ENCODE measurements at places on chromosomes 13 and 19.

DNA sequence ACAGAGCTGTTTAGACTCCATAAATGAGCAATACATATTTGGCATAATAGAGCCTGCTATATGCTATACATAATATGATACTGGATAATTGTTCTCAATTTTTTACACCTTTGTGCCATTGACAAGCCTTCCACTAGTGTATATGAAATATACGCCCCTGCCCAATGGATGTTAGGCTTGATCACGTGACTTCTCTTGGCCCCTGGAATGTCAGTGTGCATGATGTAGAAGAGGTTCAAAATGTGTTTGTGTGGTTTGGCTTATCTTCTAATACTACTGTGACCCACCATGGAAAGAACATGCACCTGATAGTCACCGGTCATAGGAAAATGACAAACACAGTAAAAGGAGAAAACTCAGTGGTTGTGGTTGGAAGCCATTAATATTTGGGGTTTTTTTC lies 479.4 kb downstream of the PCDH20 start:
- H3K4me3 ChIP-seq: no peak overlapping the region
- no peak for DNase-seq
- no peaks in the 10 kb centered on the region for H3K36me3 ChIP-seq
- H3K4me1 ChIP-seq: no peaks in the 10 kb centered on the region
- H3K27ac ChIP-seq: no peak overlapping the region
- no peaks in the 10 kb centered on the region for H3K27me3 ChIP-seq

DNA sequence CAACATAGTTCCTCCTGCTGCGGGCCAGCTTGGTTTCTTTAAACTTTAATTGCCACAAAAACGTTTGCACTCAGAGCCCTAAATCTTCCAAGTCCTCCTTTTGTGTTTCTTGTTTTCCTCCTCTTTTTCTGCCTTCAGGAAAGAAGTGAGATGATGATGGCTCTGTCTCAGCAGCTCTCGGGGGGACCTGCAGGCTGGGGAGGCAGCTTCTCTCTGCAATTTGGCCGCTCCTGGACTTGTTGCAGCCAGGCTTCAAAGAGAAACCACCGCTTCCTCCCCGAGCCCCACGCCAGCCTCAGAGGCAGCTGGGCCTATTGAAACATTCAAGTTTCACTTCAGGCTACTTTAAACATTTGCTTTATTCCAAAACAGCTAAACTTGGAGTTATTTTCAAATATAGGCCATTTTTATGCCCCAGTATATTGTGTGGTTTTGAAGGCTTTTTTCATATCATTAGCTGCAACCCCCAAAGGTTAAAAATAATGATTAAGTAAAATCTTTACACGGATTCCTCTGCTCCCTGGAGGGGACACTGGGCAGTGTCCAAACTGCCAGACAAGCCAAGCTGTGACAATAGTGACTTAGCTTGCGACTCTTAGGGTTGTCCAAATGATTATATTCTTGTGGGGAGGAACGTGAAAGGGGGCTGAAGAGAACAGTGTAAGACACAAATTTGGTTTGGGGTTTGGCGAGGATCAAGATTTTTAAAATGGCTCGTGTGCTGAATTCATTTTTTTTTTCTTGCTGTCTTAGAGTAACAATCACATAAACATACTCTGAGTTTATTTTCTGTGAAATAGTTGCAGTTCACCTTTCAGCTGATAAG lies 330.8 kb downstream of the DLEU7 start:
- no peaks in the 10 kb centered on the region for H3K36me3 ChIP-seq
- no peaks in the 10 kb centered on the region for H3K27me3 ChIP-seq
- H3K4me1 ChIP-seq: peaks cover 4% of the 10 kb centered on the region
- H3K27ac ChIP-seq: no peak overlapping the region

DNA sequence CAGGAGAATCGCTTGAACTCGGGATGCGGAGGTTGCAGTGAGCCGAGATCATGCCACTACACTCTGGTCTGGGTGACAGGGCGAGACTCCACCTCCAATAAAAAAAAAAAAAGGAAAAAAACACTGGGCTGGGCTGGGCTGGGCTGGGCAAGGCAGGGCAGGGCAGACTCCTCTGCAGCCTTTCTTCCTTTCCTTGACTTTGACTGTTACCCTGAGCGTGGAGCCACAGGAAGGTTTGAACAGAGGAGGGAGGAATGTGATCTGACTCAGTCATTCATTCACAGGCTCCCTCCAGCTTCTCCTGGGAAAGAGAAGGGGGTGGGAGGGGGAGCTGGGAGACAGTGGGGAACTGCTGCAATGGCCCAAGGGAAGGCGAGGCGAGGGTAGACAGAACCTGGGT lies 2.7 kb upstream of the ACTN4 start:
- peaks cover 5% of the 10 kb centered on the region for H3K4me1 ChIP-seq
- H3K27ac ChIP-seq: peak overlapping the region; percentile 82
- no peak for DNase-seq
- peaks cover 13% of the 10 kb centered on the region for H3K27me3 ChIP-seq

DNA sequence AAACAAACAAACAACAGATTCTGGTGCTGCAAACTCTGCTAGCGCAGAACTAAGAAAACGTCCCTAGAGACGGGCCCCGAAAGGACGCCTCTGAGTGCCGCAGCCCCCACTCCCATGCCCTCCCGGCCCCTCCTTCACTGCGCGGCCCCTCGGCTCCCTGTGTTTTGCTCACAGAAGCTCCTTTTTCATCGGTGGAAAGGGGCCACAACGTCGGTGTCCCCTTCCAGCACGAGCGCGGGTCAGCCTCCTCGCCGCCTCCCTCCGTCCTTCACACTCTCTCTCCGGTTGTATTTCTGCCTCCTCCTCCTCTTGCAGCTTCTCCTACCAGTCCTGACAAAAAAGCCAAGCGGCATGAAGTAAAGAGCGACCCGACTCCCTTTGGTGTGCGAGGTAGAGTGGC lies 14.8 kb upstream of the F7 start:
- peak; percentile 9 for DNase-seq
- H3K4me1 ChIP-seq: peaks cover 4% of the 10 kb centered on the region
- H3K27me3 ChIP-seq: peaks cover 14% of the 10 kb centered on the region
- H3K27ac ChIP-seq: no peak overlapping the region

DNA sequence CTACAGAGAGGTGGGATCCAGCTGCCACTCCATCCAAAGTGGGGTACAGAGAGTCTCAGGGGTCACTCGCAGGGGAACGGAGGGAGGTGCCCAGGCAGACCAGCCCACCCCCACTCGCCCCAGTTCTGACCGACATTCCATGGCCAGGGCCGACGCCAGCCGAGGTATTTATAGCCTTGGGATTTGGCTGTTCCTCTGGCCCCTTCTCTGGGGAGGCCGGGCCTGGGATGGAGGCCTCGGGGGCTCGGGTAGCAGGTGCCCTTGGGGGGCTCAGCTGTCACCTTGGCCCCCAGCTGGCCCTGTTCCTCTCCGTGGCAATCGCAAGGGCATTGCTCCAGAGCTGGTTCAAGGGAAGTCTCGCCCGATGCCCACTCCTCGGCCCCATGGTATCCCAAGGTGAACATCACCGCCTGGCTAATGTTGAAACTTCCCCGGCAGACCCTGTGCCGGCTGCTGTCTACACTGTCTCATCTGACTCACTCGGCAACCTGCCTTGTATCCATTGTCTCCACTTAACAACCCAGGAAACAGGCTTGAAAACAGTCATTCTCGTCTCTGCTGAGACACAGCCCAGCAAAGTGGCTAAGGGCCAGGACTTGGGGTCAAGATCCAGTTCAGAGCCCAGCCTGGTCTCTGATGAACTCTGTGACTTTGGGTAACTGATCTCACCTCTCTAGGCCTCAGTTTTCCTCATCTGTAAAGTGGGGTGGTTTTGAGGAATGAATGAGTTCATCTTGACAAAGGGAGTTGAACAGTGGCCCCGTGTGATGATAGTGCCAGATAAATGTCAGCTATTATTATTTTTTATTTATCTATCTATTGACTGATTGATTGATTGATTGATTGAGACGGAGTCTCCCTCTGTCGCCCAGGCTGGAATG lies 9.7 kb downstream of the PRKACA start:
- no peak for DNase-seq
- H3K36me3 ChIP-seq: no peaks in the 10 kb centered on the region
- no peak overlapping the region for H3K4me3 ChIP-seq
- H3K27me3 ChIP-seq: no peaks in the 10 kb centered on the region
- peaks cover 5% of the 10 kb centered on the region for H3K4me1 ChIP-seq

DNA sequence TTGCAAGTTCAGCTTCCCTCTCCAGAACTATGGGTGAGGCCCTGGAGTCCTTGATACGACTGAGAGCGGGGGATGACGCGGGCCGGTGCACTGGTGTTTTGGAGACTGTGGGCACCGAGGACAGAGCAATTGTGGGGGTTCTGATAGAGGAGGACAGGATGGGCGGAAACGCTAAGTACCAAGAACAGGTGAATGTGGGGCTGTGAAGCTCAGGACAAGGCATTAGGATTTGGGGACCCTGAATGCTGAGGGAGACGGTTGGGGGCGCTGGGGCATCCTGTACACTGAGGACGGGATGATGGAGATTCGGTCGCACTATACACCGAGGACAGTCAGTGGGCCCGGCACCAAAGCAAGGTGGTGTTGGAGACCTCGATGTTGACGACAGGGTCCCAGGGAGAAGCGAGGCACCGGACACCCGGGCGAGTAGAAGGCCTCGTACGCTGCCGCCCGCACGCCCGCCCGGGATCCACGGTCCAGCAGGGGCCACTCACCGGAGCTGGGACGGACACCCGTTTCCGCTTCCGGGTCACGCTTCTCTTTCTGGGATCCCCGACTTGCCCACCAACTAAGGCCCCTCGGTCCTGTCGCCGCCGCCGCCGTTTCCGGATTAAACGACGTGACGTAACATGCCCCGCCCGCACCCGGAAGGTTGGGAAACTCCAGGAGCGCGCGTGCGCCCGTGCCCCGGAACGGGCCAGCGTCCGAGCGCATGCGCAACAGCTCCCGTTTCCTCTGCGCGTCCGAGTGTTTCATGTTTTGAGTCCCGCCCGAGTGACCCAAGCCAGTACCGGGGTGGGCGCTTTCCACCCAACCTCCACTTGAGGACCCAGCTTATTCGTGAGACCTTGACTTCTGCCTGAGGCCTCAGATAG lies at the start of gene CHMP2A:
TSS of gene CHMP2A (minus strand) at position 612 of the 875 bp plus-strand sequence. CDS start 893 bp downstream, outside the sequence.
- peak; percentile 99 for DNase-seq
- H3K4me1 ChIP-seq: peaks cover 16% of the 10 kb centered on the region
- no peaks in the 10 kb centered on the region for H3K36me3 ChIP-seq

Measured in glutamatergic neuron (in vitro differentiated cells).